ENCODE measurements at places on chromosomes 16 and 17.

DNA sequence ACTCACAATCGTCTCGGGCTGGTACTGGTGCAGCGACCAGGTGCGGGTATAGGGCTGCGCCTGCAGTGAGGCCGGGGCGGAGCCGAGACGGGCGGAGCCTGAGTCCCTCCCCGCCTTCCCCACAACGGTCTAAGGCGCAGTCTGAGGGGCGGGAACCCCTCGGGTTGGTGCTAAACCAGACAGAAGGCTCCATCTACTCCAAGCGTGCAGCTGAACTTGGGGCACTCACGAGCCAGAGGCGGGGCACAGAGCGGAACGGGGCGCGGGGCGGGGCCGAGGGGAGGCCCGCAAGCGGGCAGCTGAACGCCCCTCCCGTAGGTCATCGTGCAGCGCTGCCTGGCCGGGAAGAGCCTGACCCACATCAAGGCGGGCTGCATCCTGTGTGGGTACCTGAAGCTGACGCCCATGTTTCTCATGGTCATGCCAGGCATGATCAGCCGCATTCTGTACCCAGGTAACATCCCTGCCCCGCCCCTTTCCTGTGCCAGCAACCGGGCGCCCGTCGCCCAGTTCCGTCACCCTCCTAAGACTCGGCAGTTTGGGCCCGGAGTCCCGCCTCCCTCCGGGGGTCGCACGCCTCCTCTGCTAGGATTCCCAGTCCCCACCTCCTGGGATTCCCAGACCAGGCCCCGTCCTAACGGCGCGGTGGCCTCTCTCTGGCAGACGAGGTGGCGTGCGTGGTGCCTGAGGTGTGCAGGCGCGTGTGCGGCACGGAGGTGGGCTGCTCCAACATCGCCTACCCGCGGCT, 5.0 kb downstream of the SLC5A2 start:
- no peak for DNase-seq

- DNase-seq: no peak
Observed at GRCh38 chr17:38577645-38578173, 28.0 kb downstream of the SRCIN1 start.

GRCh38 chr16:58024486-58025350, 836 bp upstream of the MMP15 start:
- DNase-seq: no peak

- no peak for DNase-seq
Observed at GRCh38 chr17:59332749-59333377, 1.4 kb downstream of the YPEL2 start.

- no peak for DNase-seq
Observed at GRCh38 chr17:10036511-10037061, 131.5 kb upstream of the RCVRN start.

DNA sequence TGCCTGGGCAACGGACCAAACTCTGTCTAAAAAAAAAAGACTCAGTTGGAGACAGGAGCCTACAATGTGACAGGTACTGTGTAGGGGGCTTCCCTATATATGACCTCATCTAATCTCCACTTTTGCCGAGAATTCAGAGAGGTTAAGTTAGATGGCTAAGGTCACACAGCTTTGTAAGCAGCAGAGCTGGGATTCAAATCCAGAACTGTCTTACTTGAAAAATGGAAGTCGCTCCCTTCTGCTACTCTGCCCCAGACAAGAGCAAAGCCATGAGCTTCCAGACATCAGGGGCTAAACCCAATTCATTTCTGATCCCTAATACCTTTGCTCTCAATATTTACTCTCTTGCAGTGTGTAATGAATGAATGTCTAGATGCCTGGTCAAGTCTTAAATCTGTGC, 41.5 kb upstream of the ABCC12 start:
- DNase-seq: no peak

Measured in left renal cortex interstitium (tissue), 4 donors.